ENCODE measurements at places on chromosomes 4 and X. TPM values are rescaled to one million over a fixed set of nuclear protein-coding genes. Genes with fewer than 3 reads are reported as not detected.

DNA sequence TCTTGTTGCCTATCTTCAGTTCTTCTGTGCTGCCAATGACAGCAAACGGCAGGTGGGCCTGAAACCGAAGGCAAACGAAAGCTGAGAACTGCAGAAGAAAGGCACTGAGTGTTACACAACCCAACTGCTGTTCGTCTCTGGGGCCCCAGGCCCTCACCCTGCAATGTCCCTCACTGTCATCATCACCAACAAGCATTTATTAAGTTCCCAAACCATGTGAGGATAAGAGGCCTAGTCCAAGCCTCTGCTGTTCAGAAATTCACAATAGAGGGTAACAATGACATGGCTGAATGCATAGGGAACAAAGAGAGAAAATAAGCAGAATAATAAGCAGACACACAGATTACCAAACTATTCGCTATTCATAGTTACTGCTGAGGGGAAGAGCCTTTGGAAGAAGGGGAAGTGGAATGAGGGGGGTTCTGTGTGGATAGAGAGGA is 34.5 kb upstream of the NKRF start:
- no peak for DNase-seq
- no peak overlapping the region for H3K27ac ChIP-seq
- no peaks in the 10 kb centered on the region for H3K27me3 ChIP-seq
- H3K36me3 ChIP-seq = peaks cover 16% of the 10 kb centered on the region

Gene SLC10A4
- not detected for total RNA-seq

Gene DCLK2
- total RNA-seq = not detected

Gene AMBN
- not detected for total RNA-seq

- H3K27me3 ChIP-seq = peaks cover 14% of the 10 kb centered on the region
- H3K4me3 ChIP-seq = no peak overlapping the region
- DNase-seq = no peak
- H3K36me3 ChIP-seq = no peaks in the 10 kb centered on the region
- H3K27ac ChIP-seq = no peak overlapping the region
Measured at GRCh38 chr4:119692001-119692400, 63.4 kb upstream of the PDE5A start.

DNA sequence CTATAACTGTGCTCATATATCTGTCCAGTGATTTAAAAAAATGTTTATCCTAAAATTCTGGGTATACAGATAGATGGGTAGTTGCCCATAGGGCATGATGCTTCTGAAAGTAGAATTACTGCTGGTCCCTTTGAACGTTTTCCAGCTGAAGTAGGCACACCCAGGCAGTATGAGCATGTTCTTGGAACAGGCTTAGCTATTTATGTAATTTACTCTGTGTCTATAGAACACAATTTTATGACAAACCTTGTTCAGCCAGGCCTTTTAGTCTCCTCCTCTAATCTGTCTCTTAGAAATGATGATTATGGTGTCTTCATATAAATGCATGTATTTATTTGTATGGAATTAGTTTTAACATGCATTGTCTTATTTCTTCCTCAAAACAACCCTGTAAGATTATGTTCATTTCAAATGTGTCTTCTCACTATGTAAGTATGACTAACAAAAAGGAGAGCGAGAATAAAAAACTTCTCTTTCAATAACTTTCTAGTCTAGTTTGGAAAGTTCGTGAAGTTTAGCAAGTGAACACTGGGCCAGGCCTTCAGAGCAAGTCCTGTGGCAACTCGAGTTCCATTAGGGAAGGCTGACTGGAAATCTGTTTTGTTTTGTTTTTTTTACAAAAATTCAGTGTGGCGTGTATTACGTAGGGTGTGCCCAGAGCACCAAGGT is 142.0 kb downstream of the AFF1 start:
- no peak overlapping the region for H3K27ac ChIP-seq
- peaks cover 48% of the 10 kb centered on the region for H3K4me1 ChIP-seq
- peaks cover 3% of the 10 kb centered on the region for H3K36me3 ChIP-seq
- no peak overlapping the region for H3K4me3 ChIP-seq

GRCh38 chrX:45689971-45690370 is 489.3 kb upstream of the DIPK2B start:
- no peaks in the 10 kb centered on the region for H3K4me1 ChIP-seq
- H3K27me3 ChIP-seq = no peaks in the 10 kb centered on the region
- no peak for DNase-seq
- H3K4me3 ChIP-seq = no peak overlapping the region
- H3K27ac ChIP-seq = no peak overlapping the region
- no peaks in the 10 kb centered on the region for H3K36me3 ChIP-seq

DNA sequence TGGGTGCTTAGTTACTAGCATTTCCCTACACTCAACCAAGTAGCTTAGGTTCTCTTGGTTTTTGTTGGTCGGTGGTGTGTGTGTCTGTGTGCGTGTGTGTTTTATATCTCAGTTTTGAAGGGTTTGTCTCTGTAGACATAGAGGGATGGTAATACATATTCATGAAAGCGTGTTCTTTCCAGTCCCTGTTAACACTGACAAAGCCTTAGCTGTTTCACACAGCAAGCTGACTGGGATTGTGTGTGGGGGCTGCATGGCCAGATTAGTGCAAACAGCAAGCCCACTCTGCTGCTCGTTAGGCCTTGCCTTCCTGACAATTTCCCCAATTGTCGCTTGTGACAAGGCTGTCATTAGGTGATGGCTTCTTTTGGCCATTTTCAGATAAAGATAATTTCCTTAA is 43.9 kb downstream of the ALPK1 start:
- H3K4me3 ChIP-seq = no peak overlapping the region
- no peaks in the 10 kb centered on the region for H3K4me1 ChIP-seq
- no peaks in the 10 kb centered on the region for H3K27me3 ChIP-seq
- H3K36me3 ChIP-seq = peaks cover 2% of the 10 kb centered on the region

DNA sequence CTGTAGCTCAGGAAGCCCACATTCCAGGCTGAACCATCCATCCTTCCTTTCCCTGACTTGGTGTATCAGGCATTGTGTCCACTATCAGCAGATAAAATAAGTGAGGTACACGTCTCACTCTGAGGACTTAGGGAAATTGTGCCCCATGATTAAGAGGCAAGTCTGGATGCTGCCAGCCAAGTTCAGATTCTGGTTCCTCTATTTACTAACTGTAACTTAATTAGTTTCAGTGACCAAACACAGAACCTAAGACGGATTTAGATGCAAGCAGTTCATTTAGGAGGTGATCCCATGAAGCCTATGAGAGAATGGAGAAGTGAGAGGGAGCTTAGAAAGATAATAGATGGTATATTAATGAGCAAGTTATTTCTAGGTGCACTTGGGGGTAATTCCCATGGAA is 56.6 kb upstream of the PACRGL start:
- H3K27me3 ChIP-seq = no peaks in the 10 kb centered on the region
- no peaks in the 10 kb centered on the region for H3K36me3 ChIP-seq
- H3K4me1 ChIP-seq = no peaks in the 10 kb centered on the region
- DNase-seq = no peak
- H3K4me3 ChIP-seq = no peak overlapping the region
- no peak overlapping the region for H3K27ac ChIP-seq
